ENCODE measurements at places on chromosomes 2 and 18.

- no peak for DNase-seq
Measured at GRCh38 chr2:209005371-209005770, 418.5 kb upstream of the MAP2 start.

DNA sequence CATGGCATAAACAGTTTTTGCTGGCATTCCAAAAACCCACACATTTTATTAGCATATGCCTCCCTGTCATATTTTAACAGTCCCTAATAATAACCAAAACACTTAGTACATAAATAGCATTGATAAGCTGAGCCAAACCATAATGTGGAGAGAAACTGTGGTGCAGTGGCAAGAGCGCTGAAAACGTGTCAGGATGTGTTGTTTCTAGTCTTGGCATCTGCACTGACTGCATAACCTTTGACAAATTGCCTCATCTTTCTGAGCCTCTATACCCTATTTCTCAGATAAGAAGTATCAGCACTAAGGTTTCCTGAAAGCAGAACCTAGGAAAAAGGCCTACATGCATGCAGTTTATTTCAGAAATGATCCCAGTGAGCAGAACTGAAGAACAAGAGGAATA, 41.4 kb downstream of the RAD51AP2 start:
- no peak for DNase-seq

- DNase-seq = no peak
Measured at GRCh38 chr2:56812432-56812831, 628.6 kb downstream of the CCDC85A start.

GRCh38 chr18:23573626-23574431, 12.5 kb downstream of the NPC1 start:
- no peak for DNase-seq

GRCh38 chr2:134703426-134703825, 15.4 kb downstream of the TMEM163 start:
- no peak for DNase-seq

GRCh38 chr2:232405943-232406510, 617 bp upstream of the ALPG start:
- DNase-seq = no peak

- no peak for DNase-seq
Measured at GRCh38 chr2:67694445-67694844, 297.3 kb downstream of the ETAA1 start.

- no peak for DNase-seq
Measured at GRCh38 chr18:392928-393573, 107.5 kb downstream of the COLEC12 start.

GRCh38 chr2:159130302-159130701, 156.2 kb downstream of the WDSUB1 start:
- DNase-seq = no peak

- no peak for DNase-seq
Measured at GRCh38 chr2:211692689-211693088, 845.9 kb downstream of the ERBB4 start.

DNA sequence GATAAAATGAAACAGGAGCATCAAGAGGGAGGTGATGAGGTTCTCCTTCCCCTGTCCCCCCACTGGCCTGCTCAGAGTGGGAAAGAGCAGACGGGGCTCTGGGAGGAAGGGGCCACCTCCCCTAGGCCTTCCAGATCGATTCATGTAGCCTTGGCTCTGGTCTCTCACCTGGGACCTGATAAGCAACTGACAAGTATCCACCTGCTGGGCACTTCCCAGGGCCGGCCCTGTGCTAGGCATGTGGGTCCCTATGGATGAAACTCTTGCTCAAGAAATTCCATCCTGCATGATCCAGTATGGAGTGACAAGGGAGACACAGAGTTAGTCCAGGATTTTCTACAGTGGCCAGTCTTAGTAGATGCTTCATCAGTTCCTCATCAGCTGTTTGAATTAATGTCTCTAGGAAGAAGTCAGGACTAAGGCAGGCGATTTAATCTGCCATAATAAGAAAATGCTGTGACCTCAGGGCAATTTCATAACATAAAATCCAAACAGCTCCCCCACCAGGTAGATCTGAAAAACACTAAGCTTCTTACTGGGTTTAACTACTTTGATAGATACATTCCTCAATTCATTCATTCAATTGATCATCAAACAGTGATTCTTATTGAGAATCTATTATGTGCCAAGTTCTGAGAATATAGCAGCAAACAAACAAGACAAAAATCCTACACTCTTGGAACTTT, 44.7 kb upstream of the ZFP36L2 start:
- no peak for DNase-seq

DNA sequence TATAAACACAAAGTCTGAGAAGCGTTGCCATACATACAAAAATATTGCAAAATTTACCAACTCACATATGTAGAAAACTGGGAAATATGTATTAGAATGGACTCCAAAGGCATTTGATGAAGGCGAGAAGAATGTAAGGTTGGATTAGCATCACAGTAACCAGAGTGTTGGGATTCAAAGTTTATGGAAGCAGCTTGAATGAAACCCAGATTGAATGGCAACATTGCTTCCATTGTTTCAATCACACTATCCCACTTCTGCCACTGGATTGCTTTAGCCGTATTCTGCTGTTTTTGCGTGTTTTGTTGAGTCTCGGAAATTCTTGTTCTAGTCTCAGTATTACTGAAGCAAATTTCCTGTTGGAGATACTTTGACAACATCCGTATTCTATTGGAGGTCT, 609.0 kb upstream of the LRATD1 start:
- no peak for DNase-seq

GRCh38 chr2:225122583-225123486, 80.6 kb upstream of the DOCK10 start:
- DNase-seq = no peak

DNA sequence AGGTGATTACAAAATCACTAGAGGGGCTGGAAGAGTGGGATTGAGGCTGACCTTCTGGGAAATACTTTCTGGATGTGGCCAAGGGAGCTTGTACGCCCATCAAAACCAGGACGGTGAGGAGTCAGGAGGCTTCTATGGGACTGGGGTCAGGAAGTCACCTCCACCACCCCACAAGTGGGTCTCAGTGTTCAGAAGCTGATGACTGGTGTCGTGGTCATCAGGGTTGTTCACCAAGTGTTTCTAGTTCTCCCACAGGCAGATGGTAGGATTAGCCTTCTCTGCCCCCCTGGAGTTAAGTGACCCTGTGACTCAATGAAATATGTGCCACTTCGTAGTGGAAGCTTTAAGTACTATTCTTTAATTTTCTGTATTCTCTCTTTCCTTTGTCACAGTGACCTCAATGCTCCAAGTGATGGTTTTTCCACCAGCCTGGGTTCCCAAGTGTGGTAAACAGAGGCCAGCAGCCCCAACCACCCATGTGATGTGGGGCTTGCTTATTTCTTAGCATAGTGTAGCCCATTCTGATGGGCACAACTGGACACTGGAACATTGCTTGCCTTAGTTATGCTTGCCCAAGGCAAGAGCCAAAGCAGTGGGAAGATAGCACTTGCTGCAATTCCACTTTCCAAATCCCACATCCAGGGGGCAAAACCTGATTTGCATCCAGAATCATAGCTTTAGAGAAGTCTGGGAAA, 258.8 kb downstream of the CYP26B1 start:
- DNase-seq = no peak

- DNase-seq = no peak
Measured at GRCh38 chr2:221747289-221747972, 175.3 kb upstream of the EPHA4 start.

DNA sequence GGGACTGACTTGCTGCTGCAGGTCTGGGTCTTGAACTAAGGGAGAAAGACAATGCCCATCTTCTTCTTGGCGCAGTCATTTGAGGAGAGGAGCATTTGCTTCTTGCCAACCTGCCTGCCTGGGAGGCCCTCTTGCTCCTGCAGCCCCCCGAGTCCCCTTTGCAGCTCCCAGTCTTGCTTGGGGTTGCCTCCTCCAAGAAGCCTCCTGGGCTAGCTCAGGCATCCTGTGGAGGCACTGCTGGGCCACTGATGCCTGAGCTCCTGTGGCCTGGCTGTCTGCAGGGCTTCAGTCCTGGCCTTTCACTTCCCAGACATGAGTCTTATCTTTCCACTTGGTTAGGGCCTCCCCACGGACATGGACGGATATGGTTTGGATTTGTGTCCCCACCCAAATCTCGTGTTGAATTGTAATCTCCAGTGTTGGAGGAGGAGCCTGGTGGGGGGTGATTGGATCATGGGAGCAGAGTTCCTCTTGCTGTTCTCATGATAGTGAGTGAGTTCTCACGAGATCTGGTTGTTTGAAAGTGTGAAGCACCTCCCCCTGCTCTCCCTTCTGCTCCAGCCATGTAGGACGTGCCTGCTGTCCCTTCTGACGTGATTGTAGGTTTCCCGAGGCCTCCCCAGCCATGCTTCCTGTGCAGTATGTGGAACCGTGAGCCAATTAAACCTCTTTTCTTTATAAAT, 17.3 kb downstream of the HPCAL1 start:
- DNase-seq = no peak

DNA sequence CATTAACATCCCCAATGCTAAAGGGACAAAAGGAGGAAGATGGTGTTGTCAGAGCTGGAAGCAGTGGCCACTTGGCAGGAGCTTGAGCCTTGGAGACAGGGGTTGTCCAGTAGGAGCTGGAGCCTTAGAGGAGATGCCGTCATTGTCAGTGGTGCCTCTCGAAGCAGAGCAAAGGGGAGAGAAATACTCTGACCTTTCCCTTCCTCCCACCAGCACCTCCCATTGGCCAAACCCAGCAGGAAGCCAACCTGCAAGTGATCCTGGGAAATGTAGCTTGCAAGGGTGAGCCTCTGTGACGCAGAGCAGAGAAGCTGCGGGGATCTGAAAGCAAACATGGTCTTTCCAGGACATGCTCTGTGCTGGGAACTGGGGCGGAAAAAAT, 33.7 kb upstream of the MRPL19 start:
- no peak for DNase-seq

DNA sequence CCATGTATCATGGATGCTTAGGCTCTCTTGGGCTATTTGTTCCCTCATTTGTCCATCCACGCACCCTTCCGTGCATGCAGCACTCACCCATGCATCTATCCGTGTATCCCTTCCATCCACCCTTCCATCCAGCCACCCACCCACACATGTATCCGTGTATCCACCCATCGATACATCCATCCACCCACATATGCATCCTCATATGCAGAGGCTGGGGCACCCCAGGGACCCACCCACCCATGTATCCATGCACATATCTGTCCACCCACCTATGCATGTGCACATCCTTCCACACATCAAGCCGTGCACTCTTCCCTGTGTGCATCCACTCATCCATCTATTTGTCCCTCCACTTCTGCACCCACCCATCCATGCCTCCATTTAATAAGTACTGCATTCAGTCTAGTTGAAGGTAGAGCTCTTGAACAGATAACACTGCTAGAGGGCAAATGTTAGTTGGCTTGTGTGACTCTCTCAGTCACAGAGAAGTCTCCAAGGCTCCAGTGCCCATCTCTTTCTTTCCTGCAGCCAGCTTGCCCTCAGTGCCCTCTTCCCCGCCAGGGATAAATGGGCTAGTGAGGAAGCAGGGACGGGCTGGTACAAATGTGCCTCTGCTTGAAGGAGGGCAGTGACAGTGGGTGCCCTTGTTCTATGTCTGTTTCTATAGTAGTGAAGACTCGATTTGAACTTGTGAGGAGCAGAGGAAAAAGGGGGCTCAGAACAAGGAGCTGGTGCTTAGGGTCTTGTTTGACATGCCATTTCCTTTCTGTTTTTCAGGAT, 61.5 kb downstream of the EMILIN2 start:
- no peak for DNase-seq

- DNase-seq = no peak
Measured at GRCh38 chr2:67412424-67412823, 15.3 kb downstream of the ETAA1 start.

GRCh38 chr18:31439807-31440325, 7.7 kb upstream of the DSG3 start:
- no peak for DNase-seq

- DNase-seq = no peak
Measured at GRCh38 chr2:68643874-68644485, 601 bp downstream of the PROKR1 start.

GRCh38 chr18:25099895-25100294, 252.1 kb downstream of the ZNF521 start:
- DNase-seq = no peak

DNA sequence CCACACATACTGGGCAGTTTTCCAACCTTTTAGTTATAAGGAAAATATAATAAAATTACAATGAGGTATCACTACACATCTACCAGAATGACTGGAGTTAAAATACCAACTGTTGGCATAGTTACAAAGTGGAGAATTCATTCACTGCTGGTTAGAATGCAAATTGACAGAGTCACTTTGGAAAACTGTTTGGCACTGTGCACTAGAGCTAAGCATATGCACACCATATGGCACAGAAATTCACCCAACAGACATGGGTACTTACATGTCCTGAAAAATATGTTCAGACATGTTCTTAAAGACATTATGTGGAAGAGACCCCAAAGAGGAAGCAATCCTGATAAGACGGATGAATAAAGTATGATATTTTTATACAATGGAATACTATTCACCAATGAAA, 686.1 kb upstream of the RAB6C start:
- no peak for DNase-seq

DNA sequence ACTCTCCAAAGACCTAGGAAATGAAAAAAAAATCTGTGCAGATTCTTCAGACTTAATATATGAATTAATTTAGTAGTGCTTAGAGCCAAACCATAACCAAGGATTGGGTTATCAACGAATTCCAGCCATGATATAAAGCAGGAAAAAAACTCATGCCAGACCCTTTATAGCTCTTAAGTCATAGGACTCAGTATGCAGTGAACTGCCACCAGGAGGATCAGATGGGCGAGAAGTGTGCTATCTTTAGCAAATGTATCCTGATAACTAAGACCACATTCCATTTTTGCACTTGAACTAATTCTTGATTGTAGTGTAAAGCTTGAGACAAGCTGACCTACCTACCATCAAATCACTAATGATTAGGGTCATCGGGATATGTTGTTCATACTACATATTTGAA, 178.1 kb downstream of the IKZF2 start:
- no peak for DNase-seq

DNA sequence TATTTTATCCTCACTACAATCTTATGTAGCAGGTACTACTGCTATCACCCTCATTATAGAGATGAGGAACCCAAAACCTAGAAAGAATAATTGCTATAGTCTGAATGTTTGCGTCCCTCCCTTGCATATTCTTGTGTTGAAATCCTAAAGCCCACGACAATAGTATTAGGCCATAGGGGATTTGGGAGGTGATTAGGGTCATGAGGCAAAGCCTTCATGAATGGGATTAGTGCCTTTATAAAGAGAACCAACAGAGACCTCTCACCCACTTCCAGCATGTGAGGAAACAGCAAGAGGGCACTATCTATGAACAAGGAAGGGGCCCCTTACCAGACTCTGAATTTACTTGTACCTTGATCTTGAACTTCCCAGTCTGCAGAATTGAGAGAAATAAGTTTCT, 500.3 kb upstream of the FAM98A start:
- DNase-seq = no peak

Data from nucleus accumbens (tissue), 56 donors.